CD8-positive, alpha-beta memory T cell (primary cell): ENCODE measurements at places on chromosomes 3 and 15.

DNA sequence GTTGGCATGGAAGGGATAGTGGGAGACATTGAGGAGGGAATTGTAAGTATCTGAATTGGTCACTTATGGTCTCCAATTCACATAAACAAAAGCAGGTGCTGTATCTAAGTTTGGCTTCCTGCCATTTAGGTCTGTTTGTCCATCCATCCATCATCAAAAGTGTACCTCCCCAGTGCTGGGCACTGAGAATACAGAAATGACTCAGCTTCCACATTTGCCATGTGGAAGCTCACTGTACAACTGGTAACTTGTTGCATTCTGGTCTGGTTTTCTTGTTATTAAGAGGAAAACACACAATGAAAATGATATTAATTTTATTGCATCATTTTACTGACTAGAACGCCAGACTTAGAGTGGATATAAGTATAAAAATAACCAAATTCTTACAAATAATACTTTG lies 30.9 kb upstream of the MUC13 start:
- H3K27me3 ChIP-seq: no peaks in the 10 kb centered on the region
- no peak overlapping the region for H3K4me3 ChIP-seq
- H3K4me1 ChIP-seq: no peaks in the 10 kb centered on the region
- H3K27ac ChIP-seq: no peak overlapping the region
- DNase-seq: no peak

DNA sequence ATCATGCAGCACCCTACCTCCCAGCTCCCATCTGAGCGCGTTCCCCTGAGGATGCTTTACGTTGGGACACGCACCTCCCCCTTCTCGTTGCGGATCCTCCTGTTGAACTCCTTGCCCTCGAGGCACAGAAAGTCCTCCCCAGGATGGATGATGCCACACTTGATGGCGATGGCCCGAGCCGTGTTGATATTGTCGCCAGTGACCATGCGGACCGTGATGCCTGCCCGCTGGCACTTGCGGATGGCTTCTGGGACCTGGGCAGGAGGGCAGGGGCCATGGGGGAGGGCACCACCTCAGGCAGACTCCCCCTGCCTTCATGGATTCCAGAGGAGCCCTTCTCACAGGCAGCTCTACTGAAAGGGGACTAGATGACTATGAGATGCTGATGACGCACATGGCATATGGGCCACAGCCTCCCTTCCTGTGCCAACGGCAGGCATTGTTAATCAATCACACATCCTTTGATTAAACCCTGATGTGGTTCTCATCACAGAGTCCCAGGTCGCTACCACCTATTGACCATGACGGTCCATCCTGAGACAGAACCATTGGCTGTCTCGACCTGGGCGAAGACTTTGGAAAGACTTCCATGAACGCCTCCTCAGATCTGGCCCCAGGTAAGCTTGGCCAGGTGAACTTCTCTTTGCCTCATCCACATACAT lies 29.5 kb upstream of the SEC13 start:
- no peaks in the 10 kb centered on the region for H3K4me1 ChIP-seq
- DNase-seq: no peak
- H3K27me3 ChIP-seq: no peaks in the 10 kb centered on the region
- no peak overlapping the region for H3K4me3 ChIP-seq
- H3K36me3 ChIP-seq: no peaks in the 10 kb centered on the region
- no peak overlapping the region for H3K27ac ChIP-seq

DNA sequence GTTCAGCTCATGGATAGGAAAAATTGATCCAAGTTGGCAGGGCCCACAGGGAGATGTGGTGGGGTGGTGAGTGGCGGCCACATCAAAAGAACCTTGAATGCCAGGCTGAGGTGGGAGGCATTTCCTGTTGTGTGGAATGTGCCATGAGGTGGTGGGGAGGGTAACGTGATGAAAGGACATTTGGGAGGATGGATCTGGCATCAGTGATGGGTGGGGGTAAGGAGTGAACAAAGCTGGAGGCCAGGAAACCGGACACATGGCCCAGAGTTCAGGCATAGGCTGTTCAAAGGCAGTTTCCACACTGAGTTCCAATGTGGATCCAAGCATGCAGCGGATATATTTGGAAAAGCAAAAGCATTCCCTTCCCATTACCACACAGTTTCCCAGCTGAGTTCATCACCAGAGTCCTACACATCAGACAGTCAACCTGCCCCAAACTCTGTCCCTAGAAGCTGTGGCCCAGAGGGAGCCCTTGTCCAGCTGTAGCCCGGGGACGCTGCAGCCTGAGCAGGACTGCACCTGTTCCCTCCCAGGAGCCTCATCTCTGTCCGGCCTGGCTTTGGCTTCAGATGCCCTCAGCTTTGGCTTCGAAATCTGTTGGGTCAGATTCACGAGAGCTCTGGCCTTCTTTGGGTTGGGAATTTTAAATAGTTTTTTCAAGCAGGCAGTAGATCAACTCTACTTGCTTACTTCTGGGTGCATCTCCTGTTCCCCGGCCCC lies 37.8 kb upstream of the GOLGA6B start:
- H3K27me3 ChIP-seq: no peaks in the 10 kb centered on the region
- H3K4me1 ChIP-seq: no peaks in the 10 kb centered on the region
- H3K27ac ChIP-seq: no peak overlapping the region
- no peak for DNase-seq
- no peak overlapping the region for H3K4me3 ChIP-seq

DNA sequence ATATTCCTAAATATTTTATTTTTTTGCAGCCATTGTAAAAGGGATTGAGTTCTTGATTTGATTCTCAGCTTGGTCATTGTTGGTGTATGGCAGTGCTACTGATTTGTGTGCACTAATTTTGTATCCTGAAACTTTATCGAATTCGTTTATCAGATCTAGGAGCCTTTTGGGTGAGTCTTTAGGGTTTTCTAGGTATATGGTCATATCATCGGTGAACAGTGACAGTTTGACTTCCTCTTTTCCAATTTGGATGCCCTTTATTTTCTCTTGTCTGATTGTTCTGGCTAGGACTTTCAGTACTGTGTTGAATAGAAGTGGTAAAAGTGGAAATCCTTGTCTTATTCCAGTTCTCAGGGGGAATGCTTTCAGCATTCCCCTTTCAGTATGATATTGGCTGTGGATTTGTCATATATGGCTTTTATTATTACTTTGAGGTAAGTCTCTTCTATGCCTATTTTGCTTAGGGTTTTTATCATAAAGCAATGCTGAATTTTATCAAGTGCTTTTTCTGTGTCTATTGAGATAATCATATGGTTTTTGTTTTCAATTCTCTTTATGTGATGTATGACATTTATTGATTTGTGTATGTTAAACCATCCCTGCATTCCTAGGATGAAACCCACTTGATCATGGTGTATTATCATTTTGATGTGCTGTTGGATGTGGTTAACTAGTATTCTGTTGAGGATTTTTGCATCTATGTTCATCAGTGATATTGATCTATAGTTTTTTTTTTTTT lies 11.4 kb upstream of the SLC9A9 start:
- no peaks in the 10 kb centered on the region for H3K36me3 ChIP-seq
- peaks cover 11% of the 10 kb centered on the region for H3K4me1 ChIP-seq
- DNase-seq: no peak
- H3K4me3 ChIP-seq: no peak overlapping the region

DNA sequence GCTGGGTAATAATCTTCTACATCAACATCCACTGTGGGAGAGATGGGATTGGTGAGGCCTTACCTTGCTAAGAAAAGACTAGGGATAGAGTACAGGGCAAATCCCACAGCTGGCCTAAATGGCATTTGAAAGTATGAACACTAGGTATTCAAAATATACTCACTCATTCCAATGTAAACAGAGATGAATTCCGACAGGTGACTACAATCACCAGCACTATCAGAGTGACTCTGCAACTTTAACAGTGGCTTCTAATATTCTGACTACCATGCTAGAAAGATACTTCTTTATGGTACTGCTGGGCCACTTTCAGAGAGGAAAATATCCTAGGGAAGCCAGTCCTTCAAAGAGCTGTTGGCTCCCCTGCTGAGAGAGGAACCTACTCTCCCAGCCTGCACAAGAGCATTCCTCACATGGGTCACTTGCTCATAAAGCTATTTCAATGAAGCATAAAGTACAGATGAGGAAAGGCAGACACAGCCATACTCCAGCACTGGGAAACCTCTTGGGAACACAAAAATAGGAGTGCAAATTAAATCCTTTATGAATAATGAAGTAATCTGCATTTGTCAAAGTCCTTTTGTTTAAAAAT lies 21.5 kb upstream of the MAN2C1 start:
- DNase-seq: no peak
- no peaks in the 10 kb centered on the region for H3K27me3 ChIP-seq
- no peak overlapping the region for H3K4me3 ChIP-seq
- peaks cover 72% of the 10 kb centered on the region for H3K36me3 ChIP-seq
